Fibroblast of pulmonary artery (primary cell): ENCODE measurements at places on chromosomes 13 and 19.

- no peak for DNase-seq
Observed at GRCh38 chr13:101399365-101399764, 16.9 kb downstream of the NALCN start.

- no peak for DNase-seq
Observed at GRCh38 chr19:18635831-18636182, 1.0 kb upstream of the KLHL26 start.

DNA sequence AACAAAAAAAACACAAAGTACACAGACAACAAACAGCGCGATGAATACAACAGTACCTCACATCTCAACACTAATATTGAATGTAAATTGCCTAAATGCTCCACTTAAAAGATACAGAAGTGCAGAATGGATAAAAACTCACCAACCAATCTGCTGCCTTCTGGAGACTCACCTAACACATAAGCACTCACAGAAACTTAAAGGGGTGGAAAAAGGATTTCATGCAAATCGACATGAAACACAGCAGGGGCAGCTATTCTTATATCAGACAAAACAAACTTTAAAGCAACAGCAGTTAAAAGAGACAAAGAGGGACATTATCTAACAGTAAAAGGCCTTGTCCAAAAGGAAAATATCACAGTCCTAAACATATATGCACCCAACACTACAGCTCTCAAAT, 209.5 kb downstream of the ABCC4 start:
- no peak for DNase-seq

- DNase-seq = no peak
Observed at GRCh38 chr13:31846961-31847752, 107.8 kb downstream of the RXFP2 start.

DNA sequence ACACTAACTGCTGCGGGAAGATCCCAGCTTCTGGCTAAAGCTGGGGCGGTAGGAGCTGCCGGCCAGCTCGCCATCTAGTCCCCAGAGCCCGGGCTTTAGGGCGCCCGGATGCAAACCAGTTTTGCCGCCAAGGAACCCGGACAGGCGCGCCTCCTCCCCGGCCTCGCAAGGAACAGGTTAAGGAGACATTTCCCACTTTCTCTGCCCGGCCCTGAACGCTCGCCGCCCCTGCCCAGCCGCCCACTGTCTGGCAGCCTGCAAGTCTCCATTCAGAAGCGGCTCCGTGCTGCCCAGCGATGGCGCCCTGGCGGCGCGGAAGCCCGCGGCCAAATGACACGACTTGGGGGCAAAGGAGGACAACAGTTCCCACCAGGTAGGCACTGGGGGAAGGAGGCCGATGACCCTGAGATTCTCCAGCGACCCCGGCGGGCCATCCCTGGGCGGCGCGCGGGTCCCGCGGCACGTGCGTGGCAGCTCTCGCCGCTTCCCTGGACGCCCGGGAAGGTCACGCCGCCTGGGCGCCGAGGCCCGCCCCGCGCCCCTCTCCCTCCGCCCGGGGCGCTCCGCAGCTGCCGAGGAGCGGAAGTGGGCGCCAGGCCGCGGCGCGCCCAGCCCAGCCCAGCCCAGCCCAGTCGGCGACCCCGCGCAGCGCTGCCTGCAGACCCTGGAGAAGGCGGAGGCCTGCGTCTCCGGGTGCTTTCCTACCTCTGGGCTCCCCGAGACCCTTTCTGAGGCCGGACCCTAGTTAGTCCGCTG, 42.2 kb upstream of the HNRNPA1L2 start:
- peak; percentile 3 for DNase-seq
